Hematopoietic multipotent progenitor cell treated with erythropoietin and hydrocortisone succinate and interleukin-3 and kit ligand, for 17 days (in vitro differentiated cells): ENCODE measurements at places on chromosomes 16 and 17.

- DNase-seq: no peak
Measured at GRCh38 chr16:65524997-65525396, 403.1 kb upstream of the CDH11 start.

GRCh38 chr17:70447588-70447987 lies 278.3 kb downstream of the KCNJ2 start:
- DNase-seq: no peak

- no peak for DNase-seq
Measured at GRCh38 chr16:28038409-28038808, 25.1 kb downstream of the GSG1L start.

DNA sequence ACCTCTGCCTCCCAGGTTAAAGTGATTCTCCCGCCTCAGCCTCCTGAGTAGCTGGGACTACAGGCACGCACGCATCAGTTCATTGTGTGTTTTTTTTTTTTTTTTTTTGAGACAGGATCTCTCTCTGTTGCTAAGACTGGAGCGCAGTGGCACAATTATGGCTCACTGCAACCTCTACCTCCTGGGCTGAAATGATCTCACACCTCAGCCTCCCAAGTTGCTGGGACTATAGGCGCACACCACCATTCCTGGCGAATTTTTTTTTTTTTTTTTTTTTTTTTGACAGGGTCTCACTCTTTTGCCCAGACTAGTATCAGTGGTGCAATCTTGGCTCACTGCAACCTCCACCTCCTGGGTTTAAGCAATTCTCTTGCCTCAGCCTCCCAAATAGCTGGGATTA lies 17.8 kb upstream of the RAPGEFL1 start:
- DNase-seq: no peak

- no peak for DNase-seq
Measured at GRCh38 chr17:70202840-70203239, 33.5 kb downstream of the KCNJ2 start.

DNA sequence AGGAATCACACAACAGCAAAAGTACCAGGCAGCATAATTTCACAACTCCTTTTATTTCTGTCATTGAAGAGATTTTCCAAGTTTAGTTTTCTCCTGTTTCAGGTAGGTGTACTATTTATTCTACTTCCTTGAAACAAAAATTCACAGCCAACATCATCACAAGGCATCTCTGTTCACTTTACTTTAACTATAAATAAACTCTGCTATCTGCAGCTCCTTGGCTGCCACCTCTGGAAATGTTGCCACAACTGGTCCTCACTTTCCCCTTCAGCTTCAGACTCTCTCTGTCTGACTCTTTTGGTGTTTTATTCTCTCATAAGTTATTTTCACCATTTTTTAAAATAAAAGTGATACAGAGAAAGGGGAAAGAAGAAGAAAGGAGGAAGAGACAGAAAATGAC lies 27.9 kb upstream of the KIF2B start:
- DNase-seq: no peak

GRCh38 chr16:74372953-74373846 lies 2.9 kb upstream of the NPIPB15 start:
- no peak for DNase-seq

- peak; percentile 5 for DNase-seq
Measured at GRCh38 chr17:48071654-48072053, 23.5 kb downstream of the NFE2L1 start.
